ENCODE measurements at places on chromosomes 5 and 9. TPM values are rescaled to one million over a fixed set of nuclear protein-coding genes. Genes with fewer than 3 reads are reported as not detected.

N4BP3 gene
- 1.7 TPM for total RNA-seq

GRCh38 chr5:167412556-167412955 lies 878.9 kb upstream of the WWC1 start:
- no peaks in the 10 kb centered on the region for H3K4me1 ChIP-seq
- H3K4me3 ChIP-seq: no peak overlapping the region
- H3K36me3 ChIP-seq: no peaks in the 10 kb centered on the region
- H3K27ac ChIP-seq: no peak overlapping the region
- no peak for DNase-seq
- H3K27me3 ChIP-seq: no peaks in the 10 kb centered on the region

LRRC19 gene
- total RNA-seq: not detected

DNA sequence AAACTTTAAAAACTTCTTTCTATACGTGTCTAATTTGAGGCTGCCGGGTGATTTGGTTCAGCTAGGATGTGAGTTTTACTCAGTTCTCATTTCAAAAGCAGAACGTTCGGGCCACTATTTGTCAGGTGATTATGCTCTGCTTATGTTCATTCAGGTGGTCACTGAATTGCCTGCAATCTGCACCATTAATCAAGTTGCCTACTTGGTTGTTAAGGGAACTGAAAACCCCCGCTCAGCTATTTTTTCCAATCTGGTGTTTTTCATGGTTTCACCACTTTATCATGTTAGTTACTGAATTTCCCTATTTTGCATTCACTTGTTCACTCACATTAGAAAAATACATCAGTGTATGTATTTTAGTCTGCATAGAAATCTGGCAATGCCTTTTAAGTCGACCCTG lies 523.0 kb downstream of the CSNK1G3 start:
- H3K27ac ChIP-seq: no peak overlapping the region
- peaks cover 3% of the 10 kb centered on the region for H3K36me3 ChIP-seq
- DNase-seq: no peak
- no peak overlapping the region for H3K4me3 ChIP-seq
- H3K4me1 ChIP-seq: no peaks in the 10 kb centered on the region
- no peaks in the 10 kb centered on the region for H3K27me3 ChIP-seq

Data from uterus (tissue), 4 donors.